ENCODE measurements at places on chromosomes 1 and 21. TPM values are rescaled to one million over a fixed set of nuclear protein-coding genes. Genes with fewer than 3 reads are reported as not detected.

GBP4 gene
- 4.1 TPM for total RNA-seq

DNM3 gene
- total RNA-seq = 6.4 TPM

LCE1E gene
- total RNA-seq = not detected

ILF2 gene
- 59.6 TPM for total RNA-seq

CYP4A11 gene
- not detected for total RNA-seq

LRRC47 gene
- total RNA-seq = 51.6 TPM

RBP7 gene
- 30.2 TPM for total RNA-seq

AURKAIP1 gene
- 110 TPM for total RNA-seq

OR2T35 gene
- total RNA-seq = not detected

GSTM1 gene
- total RNA-seq = not detected

EPHA2 gene
- total RNA-seq = 15.6 TPM

IL12RB2 gene
- total RNA-seq = not detected

L1TD1 gene
- total RNA-seq = not detected

TEX38 gene
- total RNA-seq = not detected

KCTD3 gene
- total RNA-seq = 66.0 TPM

CFAP298 gene
- 41.2 TPM for total RNA-seq

SYT2 gene
- total RNA-seq = 0.19 TPM

GUCA2B gene
- total RNA-seq = not detected

LCE3D gene
- total RNA-seq = not detected

PEAR1 gene
- 12.6 TPM for total RNA-seq

BCL2L15 gene
- 0.78 TPM for total RNA-seq

DNAJC8 gene
- 60.9 TPM for total RNA-seq

CFHR4 gene
- total RNA-seq = not detected

FOXO6 gene
- 0.33 TPM for total RNA-seq

LRRC38 gene
- total RNA-seq = not detected

CPT2 gene
- total RNA-seq = 11.4 TPM

OLIG2 gene
- not detected for total RNA-seq

TCP10L gene
- 1.7 TPM for total RNA-seq

GPR37L1 gene
- 0.17 TPM for total RNA-seq

PITHD1 gene
- total RNA-seq = 56.3 TPM

RAB7B gene
- 1.2 TPM for total RNA-seq

BSND gene
- not detected for total RNA-seq

G0S2 gene
- 4.9 TPM for total RNA-seq

TMEM82 gene
- not detected for total RNA-seq

FALEC gene
- total RNA-seq = not detected

PLA2G2F gene
- total RNA-seq = not detected

RUSC1 gene
- 25.7 TPM for total RNA-seq

UBE2U gene
- not detected for total RNA-seq

WNT3A gene
- total RNA-seq = not detected

ZBTB8A gene
- total RNA-seq = 10.0 TPM

OMA1 gene
- 32.8 TPM for total RNA-seq

ARID4B gene
- 23.0 TPM for total RNA-seq

GPR89B gene
- 20.8 TPM for total RNA-seq

POU3F1 gene
- total RNA-seq = 0.33 TPM

ELAPOR1 gene
- total RNA-seq = not detected

TRABD2B gene
- 4.0 TPM for total RNA-seq

RORC gene
- 0.11 TPM for total RNA-seq

KIF17 gene
- total RNA-seq = 7.3 TPM

DR1 gene
- 20.3 TPM for total RNA-seq

ZZZ3 gene
- 60.1 TPM for total RNA-seq

C1orf94 gene
- not detected for total RNA-seq

GNAT2 gene
- 0.33 TPM for total RNA-seq

OR2T11 gene
- total RNA-seq = not detected

KRTAP6-2 gene
- total RNA-seq = not detected

DMRTA2 gene
- not detected for total RNA-seq

Measured in esophagus muscularis mucosa (tissue), 4 donors.